ENCODE measurements at places on chromosomes 7 and 10.

DNA sequence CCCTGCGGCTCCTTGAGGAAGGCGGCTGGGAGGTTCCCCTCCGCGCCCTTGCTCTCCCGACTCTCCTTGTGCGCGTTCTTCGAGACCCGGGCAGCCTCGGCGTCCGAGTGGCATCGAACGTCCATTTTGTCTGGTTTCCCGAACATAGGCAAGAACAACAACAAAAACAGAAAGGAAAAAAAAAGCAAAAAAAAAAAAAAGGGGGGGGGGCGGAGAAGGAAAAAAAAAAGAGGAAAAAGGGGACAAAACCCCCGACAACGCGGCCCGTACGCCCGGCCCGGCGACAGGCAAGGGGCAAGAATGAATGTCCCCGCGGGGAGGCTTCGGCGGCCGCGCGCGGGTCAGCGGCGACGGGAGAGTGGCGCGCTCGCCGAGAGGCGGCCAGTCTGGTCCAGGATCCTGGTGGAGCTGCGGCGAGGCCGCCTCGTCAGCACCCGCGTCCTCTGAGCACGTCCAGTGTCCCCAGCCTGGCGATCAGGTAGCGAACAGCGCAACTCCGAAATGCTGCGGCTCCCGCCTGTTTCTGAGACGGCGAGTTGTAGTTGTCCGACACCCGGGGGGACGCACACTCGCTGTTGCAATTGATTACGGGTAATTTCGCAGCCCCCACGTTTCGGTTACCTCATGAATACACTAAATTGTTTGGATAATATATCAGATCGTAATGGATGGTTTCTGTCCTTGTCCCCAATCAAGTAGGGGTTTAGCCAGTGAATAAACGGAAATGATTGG lies at the start of gene VAX1:
VAX1 (minus strand) TSS at position 360 of the 732 bp plus-strand sequence; CDS start at position 146, 214 bp downstream.
- no peak for DNase-seq

DNA sequence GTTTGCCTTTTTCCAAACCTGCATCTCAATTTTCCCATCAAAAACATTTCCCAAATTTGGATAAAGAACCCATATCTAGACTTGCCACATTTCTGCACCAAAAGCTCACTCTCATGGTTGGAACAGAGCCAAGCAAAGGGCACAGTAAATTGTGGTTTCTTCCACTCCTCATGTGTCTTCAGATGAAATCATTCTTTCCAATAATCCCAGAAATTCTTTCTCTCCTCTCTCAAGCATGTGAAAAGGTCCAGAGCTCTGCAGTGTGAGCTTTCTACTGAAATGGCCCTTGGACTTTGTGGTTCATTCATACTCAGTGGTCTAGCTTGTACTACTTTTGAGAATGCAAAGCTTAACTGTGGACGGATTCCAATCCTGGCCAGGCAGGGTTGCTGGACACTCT lies 19.8 kb downstream of the PRSS2 start:
- no peak for DNase-seq

DNA sequence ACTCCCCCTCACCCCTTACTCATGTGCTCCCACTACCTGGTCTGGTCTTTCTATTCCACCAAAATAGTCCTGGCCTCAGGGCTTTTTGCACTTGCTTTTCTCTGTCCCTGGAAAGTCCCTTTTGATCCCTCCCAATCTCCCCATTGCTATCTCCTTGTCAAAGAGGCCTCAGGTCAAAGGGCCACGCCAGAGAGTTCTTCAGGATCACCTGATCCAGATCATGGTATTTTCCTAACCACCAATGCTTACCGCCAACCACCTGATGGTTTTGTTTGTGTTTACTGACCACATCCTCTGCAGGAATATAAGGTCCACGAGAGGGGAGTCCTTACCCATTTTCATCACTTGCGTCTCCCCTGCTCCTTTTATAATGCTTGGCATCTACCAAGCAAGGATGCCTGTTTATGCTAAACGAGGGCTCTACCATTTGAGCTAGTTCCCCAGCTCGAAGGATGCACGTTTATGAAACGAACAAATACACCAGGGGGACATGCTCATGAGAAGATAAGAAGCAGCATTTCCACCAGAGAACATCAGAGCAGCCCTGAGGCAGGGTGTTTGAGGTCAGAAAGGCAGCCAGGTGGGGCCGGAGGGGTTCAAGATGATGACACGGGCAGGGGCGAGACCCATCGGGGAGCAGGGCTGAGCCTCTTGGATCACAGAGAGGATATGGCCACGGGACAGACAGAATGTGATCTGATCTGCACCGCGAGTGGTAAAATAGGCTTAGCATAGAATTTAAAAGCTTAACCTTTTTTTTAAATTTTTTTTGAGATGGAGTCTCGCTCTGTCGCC lies 43.1 kb upstream of the FOXK1 start:
- no peak for DNase-seq

- DNase-seq = no peak
Measured at GRCh38 chr7:78677391-78677790, 776.1 kb downstream of the MAGI2 start.

- DNase-seq = no peak
Measured at GRCh38 chr10:36266923-36267322, 624.8 kb upstream of the FZD8 start.

DNA sequence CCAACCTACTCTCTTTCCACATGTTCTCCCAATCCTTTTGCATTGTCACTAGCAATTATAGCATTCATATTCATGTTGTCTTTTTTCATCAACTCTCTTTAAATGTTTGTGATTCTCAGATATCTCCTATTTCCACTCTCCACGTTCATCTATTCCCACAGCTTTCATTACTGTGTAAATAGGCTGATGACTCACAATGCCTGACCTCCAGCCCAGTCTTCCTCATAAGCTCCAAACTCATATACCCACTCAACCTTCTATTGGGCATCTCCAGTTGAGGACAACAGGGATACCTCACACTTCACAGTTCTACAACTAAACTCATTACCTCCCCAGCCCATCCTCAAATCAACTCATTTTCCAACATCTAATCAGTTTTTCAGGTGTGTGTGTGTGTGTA lies 194.1 kb downstream of the DGKI start:
- no peak for DNase-seq

GRCh38 chr10:43203448-43204041 lies 63.3 kb downstream of the RASGEF1A start:
- peak; percentile 18 for DNase-seq

GRCh38 chr7:143882020-143882603 lies 19.9 kb downstream of the TCAF1 start:
- no peak for DNase-seq

DNA sequence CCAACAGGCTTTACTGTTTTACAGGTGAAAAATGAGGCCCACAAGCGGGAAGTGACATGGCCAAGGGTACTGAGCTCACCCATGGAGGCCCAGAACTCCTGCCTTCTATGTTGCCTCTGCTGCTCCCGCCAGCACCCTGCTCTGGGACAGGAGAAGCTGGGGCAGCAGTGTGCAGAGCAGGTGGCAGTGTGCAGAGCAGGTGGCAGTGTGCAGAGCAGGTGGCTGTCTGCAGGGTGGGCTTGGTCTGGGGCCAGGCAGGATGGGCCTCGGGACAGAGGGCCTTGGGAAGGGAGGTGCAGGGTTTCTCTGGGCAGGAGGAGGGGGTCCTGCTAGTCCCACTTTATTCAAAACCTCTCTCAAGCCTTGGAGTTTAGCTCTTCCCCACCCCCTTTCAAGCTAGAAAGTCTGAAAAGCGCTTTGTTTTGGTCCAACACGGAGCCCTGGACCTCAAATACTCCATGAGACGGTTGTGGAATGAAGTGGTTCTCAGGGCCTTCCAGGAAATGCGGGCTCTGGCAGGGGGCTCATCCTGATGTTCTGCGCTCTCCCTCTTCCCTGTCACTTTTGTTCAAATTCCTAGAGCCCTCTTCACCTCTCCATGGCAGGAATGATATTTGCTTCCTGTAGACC lies 26.8 kb downstream of the TSPAN15 start:
- DNase-seq = no peak

DNA sequence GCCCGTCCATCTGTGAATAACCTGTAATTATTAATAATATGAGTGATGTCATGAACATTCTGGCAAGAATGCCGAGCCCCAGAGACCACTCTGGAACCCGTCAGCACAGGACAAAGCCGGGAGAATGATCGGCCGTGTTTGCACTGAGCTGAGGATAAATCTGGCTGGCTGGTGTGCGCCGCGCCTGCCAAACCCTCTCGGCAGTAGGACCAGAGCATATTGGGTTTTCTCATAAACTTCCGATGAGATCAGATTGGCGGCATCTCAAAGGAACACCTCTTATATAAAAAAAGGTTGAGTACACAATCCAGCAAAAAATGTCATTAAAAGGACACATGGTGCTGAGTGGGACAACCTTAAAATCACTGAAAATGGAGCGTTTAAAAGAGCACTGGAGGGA lies 296.0 kb upstream of the MKI67 start:
- DNase-seq = no peak

DNA sequence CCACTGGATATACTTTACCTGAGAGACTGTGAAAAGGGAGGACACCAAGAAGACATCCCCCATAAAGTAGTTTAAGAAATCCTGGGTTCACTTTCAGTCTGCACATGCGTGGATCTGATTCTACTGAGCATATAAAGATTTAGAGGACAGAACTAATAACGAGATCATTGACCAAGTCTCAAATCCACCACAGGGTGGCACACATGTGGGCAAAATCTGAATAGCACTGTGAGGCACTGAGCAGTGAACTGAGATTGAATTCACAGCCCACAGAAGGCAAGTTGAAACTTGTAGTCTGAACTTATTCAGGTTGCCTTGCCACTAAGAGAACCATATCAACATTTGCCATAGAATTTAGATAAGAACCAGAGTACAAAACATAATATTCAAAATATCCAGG lies 818.6 kb downstream of the GRID1 start:
- no peak for DNase-seq

GRCh38 chr10:10699427-10699826 lies 318.2 kb upstream of the CELF2 start:
- DNase-seq = no peak

- DNase-seq = no peak
Measured at GRCh38 chr10:79457256-79457785, 11.9 kb upstream of the ZCCHC24 start.

DNA sequence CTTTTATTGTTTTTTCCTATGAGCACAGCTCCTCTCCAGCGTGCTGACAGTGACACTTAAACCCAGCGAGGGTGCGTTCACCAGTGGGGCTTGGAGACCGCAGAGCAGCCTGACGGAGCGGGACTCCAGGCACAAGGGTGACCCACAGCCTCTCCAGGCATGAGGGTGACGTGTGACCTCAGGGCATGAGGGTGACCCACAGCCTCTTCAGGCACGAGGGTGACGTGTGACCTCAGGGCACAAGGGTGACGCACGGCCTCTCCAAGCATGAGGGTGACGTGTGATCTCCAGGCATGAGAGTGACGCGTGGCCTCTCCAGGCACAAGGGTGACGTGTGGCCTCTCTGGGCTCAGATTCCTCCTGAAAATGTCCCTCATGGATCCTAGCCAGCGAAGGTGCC lies 164.3 kb upstream of the TCERG1L start:
- DNase-seq = no peak

DNA sequence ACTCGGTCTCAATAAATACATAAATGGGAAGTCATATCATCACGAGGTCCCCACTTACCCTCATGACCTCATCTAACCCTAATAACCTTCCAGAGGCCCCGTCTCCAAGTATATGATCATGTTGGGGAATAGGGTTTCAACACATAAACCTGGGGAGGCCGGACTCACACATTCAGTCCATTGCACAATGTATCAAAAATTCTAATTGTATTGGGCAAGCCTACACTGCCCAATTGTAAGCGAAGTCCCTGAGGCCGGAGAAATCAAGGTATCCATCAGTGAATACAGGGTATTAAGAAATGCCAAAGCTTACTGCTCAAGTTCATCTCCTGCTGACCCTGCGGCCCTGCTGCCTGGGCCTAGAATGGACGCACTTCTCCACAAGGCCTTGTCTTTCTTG lies 69.6 kb downstream of the PARP12 start:
- DNase-seq = no peak

DNA sequence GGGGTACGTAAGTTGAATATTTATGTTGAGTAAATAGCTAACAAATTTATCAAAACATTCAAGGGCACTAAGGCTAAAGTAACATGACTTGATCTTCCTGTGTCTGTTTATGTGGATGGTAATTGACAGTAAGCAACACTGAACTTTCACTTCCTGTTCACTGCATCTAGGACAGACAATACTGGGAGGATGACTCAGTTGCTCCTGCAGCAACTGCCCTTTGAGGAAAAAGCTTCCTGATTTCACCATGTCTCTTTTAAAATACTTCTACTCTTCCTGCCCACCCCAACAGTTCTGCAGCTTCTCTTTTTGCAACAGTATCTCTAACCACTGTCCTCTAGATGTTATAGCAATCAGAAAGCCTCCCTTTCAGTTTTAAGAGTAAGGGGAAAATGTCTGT lies 76.6 kb upstream of the HGF start:
- no peak for DNase-seq

DNA sequence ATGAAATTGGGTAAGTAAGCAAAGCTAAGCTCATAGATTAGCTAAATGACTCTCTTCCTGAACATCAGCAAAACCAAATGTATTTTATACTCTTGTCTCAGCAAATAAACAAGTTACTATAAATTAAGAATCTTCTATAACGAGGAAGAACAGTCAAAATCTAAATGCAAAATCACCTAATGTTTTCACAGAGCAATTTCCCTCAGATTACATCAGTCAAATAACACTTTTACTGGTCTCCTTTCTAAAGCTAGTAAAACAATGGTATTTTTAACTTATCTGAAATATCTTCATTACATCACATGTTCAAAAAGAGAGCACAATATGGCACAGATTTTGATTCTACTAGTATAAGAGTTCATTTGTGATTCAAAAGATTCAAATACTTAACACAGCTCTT lies 16.5 kb upstream of the GPR22 start:
- no peak for DNase-seq

DNA sequence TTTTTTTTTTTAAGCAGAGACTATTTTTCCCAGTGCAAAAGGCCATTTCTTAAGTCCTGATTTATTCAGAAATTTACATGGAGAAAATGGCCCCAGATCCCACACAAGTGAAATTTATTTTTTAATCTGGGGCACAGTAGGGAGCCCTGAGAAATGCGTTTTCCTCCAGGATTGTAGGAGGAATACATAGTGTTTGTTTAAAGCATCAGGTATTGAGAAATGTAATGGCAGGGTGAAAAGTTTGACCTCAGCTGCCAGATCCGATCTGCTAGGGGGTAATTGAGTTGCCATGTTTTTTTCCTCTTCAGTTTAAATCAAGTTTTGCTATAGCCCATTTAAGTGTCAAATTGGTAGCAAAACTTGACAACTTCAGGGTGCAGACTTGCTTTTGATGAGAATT lies 110.0 kb downstream of the LRMDA start:
- DNase-seq = no peak

DNA sequence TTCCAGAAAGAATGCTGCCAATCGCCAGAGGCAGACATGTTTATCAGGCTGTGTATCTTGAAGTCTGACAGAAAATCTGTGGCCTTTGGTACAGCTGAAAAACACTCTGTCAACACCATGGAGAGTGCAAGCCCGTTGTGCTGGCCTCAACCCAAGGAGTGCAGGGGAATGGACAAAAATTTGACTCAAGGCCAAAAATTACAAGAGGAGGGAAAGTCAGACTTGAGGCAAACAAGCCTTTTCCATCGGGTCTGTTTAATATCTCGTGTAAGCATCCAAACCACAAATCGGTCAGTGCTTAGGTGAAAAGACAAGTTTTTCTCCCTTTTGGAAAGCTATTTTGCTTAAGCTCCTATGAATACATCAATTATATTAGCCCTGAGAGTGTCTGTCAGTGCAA lies 305.3 kb upstream of the NFE2L3 start:
- DNase-seq = no peak
